Right lung (tissue), 10 donors: ENCODE measurements at places on chromosomes 11 and 22. TPM values are rescaled to one million over a fixed set of nuclear protein-coding genes. Genes with fewer than 3 reads are reported as not detected.
A peak's percentile ranks its signal among the peaks of the same experiment; 100 is the strongest.

The MAPK8IP2 gene
- 0.85 TPM for polyA plus RNA-seq

The P2RY6 gene
- polyA plus RNA-seq, result 1.8 TPM

The TESMIN gene
- 13.4 TPM for polyA plus RNA-seq

The LPXN gene
- 10.4 TPM for polyA plus RNA-seq

DNA sequence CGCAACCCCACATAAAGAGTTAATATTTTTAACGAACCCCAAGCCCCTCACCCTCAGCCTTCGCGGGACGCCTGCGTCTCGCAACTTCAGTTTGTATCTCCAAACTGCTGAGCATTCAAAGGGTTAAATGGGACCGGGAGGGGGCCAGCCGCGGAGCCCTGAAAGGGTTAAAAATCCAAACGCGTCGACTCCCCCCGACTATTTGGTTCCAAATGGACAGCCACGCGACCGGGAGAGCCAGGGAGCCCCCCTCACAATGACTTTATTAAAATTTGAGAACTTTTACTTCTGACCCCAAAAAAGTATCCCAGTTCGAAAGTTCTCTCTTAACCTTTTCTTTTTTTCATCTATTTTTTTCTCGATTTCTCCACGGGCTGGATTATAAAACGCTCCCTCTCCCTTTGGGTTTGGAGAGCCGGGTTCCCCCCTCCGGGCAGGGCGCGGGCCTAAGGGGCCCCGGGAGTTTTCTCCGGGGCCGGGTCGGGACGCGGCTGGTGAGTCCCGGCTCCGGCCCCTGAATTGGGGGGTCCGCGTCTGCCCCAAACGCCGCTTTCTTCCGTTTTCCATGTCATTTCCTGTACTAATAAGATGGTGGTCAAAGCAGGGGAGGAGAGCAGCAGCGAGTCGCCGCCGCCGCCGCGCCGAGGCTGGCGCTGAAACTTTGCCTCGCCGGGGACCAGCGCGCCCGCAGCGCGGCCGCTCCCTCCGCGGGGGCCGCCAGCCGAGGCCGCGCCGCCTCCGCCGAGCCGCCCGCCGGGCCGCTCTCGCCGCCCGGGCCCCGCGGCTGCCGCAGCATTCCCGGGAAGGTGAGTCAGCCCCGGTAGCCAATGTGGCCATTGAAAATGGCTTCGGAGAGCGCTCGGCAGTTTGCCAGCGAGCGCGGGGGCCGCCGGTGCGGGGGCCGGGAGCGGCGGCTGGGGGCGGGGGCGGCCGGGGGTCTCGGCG is at the start of gene PRDM11:
Gene PRDM11 (plus strand): TSS at position 568 of the 945 bp plus-strand sequence. CDS start 35,128 bp downstream, outside the sequence.
- DNase-seq, result peak; percentile 68

GRCh38 chr11:115525531-115526006 is 21.4 kb upstream of the CADM1 start:
- DNase-seq, result no peak

GRCh38 chr11:62930157-62930556 is 9.0 kb upstream of the CHRM1 start:
- peak; percentile 51 for DNase-seq

DNA sequence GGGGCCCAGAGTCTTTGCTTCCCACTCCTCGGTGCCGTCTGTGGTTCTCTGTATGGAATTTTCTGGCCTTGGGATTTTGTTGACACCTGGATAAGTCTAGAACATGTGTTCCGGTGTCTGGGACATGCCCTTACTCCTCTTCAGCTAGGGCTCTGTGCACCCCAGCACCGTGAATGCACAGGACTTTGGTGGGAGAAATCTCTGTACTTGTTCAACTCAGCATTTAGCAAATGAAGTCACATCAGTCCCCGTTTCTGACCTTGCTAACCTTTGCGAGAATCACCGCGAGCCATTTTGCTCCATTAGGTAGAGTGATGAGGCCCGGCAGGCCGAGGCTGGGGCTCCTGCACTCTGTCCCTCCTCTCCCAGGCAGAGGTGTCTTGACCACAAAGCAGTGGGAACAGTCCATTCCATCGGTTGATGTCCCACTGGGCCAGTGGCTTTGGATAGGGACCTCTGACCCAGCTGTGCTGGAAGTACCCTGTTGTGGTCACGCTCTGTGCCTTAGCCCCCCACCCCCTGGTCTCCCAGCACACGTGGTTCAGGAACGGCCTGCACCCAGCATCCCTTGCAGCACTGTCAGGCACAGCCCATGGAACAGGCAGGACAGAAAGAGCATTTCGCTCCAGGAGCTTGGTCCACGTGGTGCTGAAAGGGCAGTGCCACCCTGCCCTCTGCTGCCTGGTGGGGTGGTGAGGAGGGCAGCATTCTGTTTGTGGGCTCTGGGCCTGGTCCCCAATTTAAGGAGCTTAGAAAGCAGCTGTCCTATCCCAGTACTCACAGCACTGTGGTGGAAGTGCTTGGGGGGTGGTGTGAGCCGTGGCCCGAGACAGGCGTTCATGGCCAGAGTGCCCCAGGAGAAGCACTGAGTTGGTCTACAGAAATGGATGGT is 73.4 kb downstream of the MED15 start:
- DNase-seq, result no peak

GRCh38 chr11:68352591-68352990 is 40.2 kb downstream of the LRP5 start:
- DNase-seq, result no peak

DNA sequence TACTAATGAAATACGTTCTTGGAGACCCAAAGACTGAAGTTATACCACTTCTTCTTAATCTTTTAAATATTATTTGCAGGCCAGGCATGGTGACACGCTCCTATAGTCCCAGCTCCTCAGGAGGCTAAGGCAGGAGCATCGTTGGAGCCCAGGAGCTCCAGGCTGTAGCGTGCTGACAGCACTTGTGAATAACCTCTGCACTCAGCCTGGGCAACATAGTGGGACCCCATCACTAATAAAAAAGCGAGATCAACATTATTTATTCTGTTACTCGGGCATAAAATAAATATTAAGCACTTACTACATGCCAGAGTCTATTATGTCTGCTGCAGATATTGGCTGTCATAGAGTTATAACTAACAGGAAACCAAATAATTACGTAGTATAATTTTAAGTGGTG is 720 bp upstream of the MED17 start:
- DNase-seq, result no peak

- DNase-seq, result peak; percentile 73
Observed at GRCh38 chr22:27918341-27919221, 475 bp downstream of the PITPNB start.

DNA sequence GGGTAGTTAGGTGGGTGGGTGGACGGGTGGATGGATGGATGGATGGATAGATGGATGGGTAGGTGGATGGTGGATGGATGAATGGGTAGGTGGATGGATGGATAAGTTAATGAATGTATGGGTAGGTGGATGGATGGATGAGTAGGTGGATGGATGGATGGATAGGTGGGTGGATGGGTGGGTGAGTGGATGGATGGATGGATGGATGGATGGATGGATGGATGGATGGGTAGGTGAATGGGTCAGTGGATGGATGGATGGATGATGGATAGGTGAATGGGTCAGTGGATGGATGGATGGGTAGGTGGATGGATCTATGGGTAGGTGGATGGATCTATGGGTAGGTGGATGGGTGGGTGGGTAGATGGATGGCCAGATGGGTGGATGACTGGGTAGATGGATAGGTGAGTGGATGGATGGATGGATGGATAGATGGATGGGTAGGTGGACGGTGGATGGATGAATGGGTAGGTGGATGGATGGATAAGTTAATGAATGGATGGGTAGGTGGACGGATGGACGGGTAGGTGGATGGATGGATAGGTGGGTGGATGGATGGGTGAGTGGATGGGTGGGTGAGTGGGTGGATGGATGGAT is 41.5 kb upstream of the RTL6 start:
- no peak for DNase-seq

- no peak for DNase-seq
Observed at GRCh38 chr11:65553301-65554001, 4.7 kb downstream of the LTBP3 start.

- DNase-seq, result no peak
Observed at GRCh38 chr22:30201945-30202344, 44.6 kb downstream of the LIF start.

- DNase-seq, result no peak
Observed at GRCh38 chr11:68315171-68315920, 3.0 kb downstream of the LRP5 start.

DNA sequence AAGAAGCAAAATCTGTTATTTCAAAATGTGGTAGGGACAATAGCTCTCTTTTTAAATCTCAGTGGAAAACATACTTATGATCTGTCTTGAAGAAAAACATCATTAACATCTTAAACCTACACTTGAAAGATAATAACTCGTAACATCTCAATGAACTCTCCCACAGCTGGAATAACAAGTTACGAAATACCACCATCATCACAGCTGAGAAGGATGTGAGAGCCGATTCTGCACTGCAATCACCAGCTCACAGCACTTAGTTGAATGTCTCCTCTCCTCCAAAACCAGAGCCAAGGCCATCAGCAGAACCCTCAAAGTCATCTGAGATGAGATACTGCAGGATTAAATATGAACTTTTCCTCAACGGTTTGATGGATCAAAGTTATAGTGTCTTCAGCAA is 124.3 kb downstream of the ARHGAP20 start:
- peak; percentile 20 for DNase-seq

GRCh38 chr11:95697614-95698408 is 91.8 kb downstream of the FAM76B start:
- DNase-seq, result peak; percentile 17

DNA sequence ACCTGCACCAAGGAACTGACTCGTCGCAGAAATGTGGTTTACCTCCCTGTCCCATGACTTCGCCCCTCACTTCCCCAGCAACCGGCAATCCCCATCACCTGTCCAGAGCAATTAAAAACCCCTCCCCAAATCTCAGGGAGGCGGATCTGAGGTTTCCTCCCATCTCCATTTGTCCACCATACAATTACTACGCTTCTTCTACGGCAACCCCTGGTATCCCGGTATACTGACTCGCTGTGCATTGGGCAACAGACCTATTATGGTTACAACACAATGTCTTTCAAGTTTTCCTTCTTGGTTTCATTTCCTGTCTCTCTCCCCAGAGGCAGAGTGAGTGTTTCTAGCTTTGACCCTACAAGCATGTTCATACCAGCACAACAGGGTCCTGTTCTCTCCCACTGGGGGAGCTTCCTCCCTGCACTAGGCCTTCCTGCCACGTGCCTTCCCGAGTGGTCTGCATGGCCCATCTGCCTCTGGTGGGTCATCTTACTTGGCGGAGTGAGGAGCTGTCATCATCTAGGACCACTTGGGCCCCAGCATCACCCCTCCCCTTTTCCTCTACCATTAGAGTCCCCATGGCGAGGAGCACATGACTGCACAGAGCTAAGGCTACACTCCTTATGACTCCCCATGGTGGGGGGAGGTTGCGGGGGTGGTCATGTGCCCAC is 30.3 kb upstream of the NAP1L4 start:
- no peak for DNase-seq

DNA sequence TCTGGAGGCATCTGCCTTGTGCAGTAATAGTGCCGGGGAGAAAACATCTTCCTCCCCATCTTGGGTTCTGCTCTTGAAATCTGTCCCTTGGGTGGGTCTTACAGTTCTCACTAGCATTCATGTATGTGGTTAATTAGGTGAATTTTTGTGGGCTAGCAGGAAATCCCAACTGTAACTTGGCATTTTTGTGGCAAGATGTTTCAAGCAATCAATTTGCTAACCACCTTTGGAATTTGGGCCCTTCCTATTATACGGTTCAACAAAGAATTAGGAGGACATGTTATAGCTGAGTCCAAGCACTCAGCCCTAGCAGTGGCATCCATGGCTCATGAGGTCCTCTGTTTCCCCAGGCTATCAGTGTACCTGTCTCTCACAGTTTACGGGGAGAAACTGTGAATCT is 89.1 kb upstream of the MTNR1B start:
- DNase-seq, result no peak

DNA sequence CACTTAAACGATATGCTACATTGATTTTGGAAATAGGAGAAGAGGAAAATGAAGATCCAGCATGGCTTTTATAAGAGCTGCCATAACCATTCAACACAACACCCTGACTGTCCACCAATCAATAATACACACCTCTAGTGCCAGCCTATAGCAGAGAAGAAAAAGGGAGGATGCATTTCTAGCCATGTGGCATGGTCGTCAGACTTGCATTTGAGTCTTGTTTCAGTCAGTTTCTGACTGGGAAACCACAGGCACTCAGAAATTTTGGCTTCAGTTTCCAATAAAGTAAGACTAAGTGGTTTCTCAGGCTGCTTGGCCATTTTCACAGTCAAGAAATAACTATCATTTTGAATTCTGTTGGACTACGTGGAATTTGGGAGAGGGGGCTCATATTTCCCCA is 523.5 kb upstream of the LRRC4C start:
- DNase-seq, result no peak

GRCh38 chr11:57711414-57712255 is at the start of gene MED19:
MED19 (minus strand) TSS chr11:57712215; CDS start chr11:57712179, 36 bp downstream.
- DNase-seq, result peak; percentile 68

- DNase-seq, result no peak
Observed at GRCh38 chr11:27514558-27514957, 8.0 kb upstream of the LIN7C start.

DNA sequence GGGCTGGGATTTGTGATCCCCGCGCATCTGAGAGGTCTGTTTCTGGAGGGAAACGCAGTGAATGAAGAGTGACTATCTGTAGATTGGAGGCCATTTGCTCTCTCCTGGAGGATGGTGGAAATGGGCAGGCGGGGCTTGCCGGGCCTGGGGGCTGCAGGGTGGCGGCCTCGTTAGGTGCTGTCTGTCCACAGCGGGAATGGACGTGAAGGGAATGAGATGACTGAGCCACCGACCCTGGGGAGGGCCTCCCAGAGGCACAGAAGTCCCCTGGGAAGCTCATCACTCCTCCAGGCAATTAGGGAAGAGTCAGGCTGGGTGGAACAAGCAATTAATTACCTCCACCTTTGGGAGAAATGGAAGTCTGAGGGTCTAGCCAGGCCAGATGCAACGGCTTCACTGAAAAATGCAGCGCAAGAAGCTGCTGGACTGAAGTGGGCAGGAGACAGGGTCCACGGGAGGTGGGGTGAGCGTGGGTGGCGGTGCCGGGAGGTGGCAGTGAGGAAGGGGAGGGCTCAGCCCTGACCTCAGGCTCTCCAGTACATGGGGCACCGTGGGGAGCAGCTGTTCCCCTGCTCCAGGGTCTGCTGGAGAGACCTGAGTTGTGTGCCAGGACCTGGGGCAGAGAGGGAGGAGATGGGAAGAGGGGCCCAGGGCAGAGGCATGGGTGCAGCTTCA is 524.5 kb downstream of the BRD1 start:
- DNase-seq, result no peak
